ENCODE measurements at places on chromosomes 7 and 10.
A peak's percentile ranks its signal among the peaks of the same experiment; 100 is the strongest.

DNA sequence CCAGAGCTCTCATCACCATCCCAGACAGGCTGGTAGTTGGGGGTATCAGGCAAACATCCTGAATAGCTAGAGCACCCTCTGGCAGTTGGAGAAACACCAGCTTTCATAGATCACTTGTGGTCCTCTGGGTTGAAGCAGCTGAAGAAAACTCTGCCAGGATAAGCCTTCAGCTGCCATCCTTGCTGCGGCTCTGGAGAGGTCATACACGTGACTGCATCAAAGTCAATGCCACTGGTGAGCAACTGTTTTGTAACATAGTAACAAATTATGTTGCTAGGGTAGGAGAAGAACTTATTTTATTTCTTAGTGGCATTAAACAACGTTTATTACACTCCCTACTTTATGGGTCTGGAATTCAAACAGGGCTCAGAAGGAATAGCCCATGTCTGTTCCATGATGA is 19.2 kb upstream of the PANK1 start:
- DNase-seq, result no peak

GRCh38 chr7:31055471-31055870 is 3.4 kb downstream of the ADCYAP1R1 start:
- DNase-seq, result peak; percentile 57

- no peak for DNase-seq
Observed at GRCh38 chr10:103893817-103894216, 24.2 kb downstream of the STN1 start.

DNA sequence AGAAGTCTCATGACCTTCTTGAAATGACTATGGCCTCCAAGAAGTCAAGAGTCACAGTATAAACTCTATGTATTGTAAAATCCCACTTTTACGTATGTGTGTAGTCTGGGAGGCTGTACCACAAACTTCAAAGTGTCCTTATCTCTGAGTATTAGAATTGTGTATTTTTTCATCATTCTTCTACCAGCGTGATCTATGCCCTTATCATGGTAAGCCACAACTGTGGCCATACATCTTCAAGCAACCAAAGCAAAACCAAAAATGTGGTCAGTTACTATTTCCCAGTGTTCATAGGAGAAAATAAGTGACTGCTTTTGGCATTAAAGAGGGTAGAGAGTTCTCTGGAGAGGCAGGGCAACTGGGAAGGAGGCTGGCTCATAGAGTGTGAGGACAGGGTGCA is 42.8 kb downstream of the SPOCK2 start:
- DNase-seq, result no peak

DNA sequence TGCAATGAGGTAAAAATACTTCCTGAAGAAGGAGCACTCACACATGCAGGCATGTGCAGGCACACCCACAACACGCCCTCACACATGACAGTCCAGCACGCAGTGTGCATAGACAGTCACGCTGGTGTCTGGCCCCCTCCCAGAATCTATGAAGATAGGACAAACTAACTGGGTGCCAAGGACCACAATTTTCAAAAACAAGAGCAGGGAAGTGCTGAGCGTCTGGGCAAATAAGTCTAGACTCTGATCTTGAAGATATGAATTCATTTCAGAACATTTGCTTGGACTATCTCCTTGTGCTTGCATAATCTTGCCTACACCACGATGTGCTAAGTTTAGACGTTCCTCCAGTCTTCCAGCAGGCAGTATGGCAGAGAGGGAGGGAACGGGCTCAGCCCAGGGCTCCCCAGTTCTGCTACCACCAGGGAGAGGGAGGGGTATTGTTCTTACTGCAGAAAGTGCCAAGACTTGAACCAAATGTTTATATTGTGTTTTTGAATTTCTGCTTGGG is 276.5 kb upstream of the KLF6 start:
- DNase-seq, result no peak

DNA sequence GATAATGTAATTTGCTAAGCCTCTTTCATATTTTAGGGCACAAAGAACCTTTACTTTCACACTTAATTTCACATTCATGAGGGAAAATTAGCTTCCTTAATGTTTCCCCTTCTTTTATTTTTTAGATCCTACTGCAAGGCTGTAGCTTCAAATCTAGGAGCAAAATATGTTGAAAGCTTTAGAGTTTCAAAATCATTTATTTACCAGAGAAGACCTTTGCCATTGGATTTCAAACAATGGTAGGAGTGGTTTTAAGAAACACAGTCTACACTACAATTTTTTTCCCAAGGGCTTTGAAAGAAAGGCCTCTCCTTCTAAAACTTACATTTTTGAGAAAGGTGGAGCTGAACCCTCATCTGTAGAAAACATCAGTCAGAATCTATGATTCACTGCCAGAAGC is 43.3 kb upstream of the MEOX2 start:
- DNase-seq, result no peak

GRCh38 chr10:91350651-91351081 is 59.5 kb upstream of the HECTD2 start:
- DNase-seq, result no peak

DNA sequence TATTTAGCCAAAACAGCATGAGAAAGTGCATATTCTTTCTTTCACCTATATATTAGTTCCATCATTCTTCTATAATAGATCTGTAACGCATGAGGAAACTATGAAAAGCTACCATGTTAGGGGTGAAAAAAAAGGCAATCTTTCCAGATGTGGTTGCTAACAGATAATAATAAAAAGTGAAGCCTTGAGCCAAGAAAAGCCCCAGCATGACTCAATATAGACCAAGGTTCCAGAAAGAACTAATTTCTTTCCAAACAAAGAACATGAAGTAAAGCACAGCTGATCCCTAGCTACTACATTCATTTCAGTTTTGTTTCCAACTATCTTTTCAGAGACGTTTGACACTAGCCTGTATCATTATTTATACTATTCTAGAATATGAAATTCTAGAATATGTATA is 16.4 kb downstream of the ARL4A start:
- DNase-seq, result no peak

- DNase-seq, result peak; percentile 7
Observed at GRCh38 chr10:13068071-13068470, 31.9 kb upstream of the OPTN start.

DNA sequence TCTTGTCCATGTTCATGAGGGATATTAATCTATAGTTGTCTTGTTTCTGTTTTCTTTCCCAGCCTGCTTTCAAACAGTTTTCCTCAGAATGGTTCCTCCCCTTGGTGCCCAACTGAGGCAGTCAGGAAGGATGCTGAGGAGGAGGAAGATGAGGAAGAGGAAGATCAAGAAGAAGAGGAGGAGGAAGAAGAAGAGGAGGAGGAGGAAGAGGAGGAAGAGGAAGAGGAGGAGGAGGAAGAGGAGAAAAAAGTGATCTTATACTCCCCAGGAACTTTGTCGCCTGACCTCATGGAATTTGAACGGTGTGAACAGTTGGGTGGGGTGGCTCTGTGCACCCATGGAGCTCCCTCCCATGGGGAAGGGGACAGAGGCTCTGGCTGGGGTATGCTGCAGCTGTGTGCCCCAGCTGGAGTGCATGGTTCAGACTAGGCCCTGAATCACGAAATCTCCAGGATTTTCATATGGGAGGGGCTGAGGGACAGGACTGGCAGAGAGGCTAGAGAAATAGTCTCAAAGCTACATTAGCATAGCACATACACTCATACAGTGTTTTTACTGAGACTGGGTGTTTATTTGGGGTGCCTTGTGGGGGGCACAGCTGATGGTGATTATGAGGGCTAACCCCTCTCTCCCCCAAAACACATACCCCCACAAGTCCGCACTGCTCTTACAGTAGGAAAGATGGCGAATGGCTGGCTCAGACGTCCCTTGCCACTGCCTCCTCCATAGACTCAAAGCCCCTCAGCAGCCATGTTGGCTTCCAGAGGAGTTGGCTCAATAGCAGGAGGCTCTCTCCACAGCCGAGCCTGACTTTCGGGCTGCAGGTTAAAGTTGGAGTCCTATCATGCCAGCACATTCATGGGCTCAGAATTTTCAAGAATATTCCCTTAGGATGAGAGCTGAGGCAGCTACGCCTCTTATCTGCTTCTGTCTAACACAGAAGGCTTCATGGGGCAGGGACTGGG is 11.9 kb downstream of the STRA8 start:
- DNase-seq, result no peak

DNA sequence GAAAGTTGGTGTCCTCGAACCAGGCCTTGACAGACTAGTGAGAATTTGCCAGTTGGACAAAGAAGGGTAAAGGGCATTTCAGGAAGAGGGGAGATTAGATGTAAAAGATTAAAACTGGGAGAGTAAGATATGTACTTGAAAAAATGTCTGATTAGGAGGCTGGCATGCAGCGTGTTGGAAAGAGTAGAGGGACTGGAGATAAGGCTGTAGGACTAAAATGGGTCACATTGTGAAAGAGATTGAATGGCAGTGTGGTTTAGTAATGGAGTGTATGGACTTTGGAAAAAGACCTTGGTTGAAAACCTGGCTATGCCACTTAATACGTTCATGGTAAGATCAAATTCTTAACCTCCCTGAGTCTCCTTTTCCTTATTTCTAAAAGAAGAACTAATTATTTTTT is 14.1 kb downstream of the CREM start:
- DNase-seq, result no peak

GRCh38 chr10:86269332-86269731 is 97.3 kb downstream of the GRID1 start:
- no peak for DNase-seq

- no peak for DNase-seq
Observed at GRCh38 chr7:7438851-7439250, 96.8 kb downstream of the COL28A1 start.

- DNase-seq, result peak; percentile 59
Observed at GRCh38 chr7:127888411-127888810, 142.8 kb downstream of the LRRC4 start.

DNA sequence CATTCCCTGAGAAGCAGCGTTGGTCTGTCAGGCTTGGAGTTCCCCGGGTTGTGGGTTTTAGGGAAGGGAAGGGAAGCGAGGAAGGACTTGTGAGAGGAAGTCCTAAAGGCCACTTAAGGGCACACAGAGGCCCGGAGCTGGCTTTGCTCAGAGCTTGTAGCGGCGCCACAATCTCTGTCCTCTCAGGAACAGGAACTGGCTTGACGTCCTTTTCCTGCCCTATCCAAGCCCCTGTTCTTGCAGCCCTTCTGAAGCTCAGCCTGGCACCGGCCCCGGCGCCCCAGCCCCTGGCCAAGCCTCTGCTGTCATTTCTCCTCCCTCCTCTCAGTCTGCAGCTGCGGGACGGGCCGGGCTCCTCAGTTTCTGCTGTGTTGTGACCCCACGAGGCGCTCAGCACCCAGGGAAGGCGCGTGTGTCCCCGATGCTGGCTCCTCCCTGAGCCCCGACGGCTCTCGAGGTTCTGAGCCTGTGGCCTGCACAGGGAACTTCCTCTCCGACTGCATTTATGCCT is at the start of gene GIMAP8:
Gene GIMAP8 (plus strand): TSS at position 140 of the 511 bp plus-strand sequence. CDS start 16,069 bp downstream, outside the sequence.
- peak; percentile 8 for DNase-seq

All from G401 (cell line).